ENCODE measurements at places on chromosomes 2 and 18.

DNA sequence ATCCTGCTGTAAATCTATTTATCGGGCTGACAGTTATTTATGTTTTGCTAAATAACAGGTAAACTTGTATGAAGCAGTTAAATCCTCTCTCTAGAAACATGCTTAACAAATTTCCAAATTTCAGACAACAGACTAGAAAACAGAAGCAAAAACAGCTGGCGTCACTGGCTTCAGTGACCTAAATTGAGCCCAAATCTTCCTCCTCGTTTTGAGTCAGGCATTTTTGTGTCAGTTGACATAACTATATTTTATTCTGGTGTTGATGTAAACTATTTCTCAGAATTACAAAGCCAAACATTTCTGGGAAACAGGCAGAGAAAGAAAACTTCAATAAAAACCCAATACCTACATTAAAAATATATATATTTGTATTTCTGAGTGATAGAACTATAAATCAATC lies 21.7 kb downstream of the RBMS1 start:
- no peak for DNase-seq

DNA sequence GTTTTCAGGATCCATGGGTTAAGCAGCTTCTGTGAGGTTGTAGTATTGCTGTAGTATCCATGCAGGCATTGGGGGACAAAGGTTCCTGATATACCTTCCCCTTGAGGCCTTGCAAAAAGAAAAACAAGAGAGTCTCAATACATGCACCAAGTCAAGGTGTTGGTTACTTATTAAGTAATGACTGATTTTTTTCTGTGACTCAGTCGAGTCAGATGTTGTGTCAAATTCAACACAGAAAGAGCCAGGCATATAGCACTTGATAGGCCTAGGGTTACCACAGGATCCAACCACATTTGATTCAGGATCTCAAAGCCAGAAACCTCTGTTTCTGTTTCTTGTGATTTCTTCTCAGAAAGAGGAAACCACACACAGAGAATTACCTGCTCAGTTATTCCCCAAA lies 24.9 kb upstream of the CD8A start:
- no peak for DNase-seq

GRCh38 chr2:45211636-45212035 lies 202.4 kb upstream of the SIX2 start:
- DNase-seq = no peak

- DNase-seq = no peak
These were observed 100.3 kb downstream of the RAB3GAP1 start for GRCh38 chr2:135152361-135152760.

- DNase-seq = no peak
These were observed 177.7 kb downstream of the PIEZO2 start for GRCh38 chr18:10971717-10972116.

- DNase-seq = no peak
These were observed 47.5 kb downstream of the PTPN2 start for GRCh38 chr18:12836551-12836950.

- DNase-seq = no peak
These were observed 5.1 kb downstream of the PSD4 start for GRCh38 chr2:113178891-113179290.

DNA sequence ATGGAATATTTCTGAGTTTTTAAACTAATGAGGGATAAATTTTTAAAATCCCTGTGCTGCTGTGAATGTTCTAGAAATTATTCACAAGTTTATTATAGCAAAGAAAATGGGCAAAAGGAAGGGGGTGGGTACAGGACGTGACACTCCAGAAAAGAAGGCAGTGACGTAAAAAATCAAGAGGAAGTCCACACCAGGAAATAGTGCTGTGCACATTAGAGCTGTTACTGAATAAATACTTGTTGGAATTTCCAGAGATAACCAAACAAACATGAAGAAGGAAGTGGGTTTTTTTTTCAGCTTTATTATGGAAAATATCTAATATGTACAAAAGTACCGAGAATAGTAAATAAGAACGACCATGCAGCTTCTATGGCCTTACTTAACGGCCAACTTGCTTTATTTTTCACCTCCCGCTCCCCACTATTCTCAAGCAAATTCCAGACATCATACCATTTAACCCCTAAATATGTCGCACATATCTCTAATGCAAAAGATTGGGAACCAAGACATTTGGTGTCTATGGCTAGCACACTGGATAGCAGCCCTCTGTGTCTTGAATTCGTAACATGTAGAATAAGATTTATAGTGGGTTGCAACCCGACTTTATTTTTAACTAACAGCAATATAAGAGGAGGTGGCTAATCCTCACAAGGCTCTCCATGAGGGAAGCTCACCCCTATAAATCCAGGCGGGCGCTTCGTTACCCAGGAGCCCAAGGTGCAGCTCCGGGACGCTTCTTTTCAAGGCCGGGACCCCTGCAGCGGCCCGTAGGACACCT lies 580 bp upstream of the NDUFV2 start:
- peak; percentile 62 for DNase-seq

GRCh38 chr2:221154176-221154575 lies 417.9 kb downstream of the EPHA4 start:
- no peak for DNase-seq

DNA sequence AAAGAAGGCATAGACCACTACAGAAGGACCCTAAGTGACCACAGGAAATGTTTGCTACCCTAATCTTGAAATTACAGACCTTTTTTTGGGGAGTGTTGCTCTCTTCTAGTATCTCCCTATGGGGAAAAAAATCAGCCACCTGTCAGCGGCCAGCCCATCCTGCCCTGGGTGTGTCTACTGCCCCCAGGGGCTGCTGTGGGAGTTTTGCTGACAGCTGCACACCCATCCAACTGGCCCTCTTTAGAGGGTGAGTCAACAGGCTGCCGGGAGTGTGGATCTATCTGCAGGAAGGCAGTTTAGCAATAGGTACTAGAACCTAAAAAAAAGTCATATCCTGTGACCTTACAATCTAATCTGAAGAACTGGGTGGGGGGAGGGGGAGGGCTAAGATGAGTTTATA lies 796 bp upstream of the DYSF start:
- peak; percentile 79 for DNase-seq

DNA sequence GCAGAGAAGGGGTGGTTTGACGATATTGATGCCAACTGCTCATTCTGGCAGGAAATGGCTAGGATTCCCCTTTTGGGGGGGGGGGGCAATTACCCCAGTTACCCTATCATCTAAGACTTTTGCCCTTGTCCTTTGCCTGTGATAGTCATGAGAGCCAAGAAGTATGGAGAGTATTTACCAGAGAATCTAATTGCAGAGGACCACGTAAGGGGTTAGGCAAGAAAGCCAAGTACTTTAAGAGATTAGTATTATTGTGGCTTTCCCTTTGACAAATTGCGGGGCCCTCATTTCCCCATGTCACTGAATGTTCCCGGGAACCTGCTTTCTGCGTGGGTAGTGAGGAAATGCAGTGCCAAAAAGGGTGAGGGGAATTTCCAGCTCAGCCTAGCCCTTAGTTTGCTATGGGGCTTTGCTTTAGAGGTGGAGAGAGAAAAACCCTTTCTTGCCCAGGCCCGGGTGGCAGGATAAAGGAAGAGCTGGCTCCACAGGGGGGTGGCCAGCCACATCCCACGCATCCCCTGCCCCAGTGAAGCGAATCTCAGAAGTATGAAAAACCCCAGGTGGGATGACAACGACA lies 1.5 kb downstream of the AQP4 start:
- DNase-seq = no peak

DNA sequence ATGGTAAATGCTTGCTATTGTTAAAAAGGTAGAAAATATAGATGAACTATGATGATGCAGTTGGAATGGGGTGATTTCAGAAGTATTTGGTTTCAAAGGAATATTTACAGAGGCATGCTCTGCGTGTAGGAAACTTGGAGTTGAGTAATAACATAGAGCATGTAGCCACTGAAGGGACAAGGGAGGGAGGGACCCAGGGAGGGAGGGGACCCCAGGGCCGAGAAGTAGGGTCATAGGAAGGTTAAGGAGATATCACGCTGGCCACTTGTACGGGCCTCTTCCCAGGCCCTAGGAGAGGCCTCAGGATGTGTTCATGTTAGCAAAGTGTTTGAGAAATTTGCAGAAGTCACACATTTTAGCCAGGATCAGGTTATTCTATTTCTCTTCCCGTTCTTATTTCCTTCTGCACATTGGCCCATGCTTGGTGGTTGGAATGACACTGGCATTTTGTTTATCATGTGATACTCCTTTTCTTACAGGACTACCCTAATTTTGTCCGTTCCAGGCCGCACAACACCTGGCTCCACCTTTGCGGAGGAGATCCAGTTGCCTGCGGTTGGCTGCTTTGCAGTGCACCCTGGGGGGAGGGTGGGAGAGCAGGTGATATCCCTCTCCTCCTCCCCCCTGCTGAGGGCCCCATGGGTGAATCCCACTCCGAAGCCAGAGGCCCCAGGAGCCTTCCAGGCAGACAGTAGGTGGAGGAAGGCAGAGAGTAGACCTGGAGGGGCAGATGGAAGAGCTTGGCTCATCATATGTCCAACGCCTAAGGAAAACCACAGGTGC lies 16.9 kb upstream of the ACKR3 start:
- no peak for DNase-seq

DNA sequence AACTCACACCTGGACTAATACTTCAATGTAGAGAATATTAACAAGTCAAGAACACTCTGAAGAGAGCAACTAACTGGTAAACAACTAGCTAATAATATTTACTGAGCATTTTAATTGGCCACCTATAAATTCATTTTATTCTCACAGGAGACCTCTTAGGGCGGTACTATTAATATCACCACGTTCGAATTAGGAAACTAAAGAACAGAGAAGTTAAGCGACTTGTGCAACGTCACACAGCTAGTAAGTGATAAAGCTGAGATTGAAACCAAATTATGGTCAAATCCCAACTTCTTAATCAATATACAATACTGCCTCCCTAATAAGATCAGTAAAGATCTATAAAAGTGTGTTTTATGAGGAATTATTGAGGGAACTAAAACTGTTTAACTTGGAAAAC lies 1034.3 kb upstream of the POU3F3 start:
- no peak for DNase-seq

- DNase-seq = no peak
These were observed 45.9 kb upstream of the ST6GAL2 start for GRCh38 chr2:106931717-106932335.

DNA sequence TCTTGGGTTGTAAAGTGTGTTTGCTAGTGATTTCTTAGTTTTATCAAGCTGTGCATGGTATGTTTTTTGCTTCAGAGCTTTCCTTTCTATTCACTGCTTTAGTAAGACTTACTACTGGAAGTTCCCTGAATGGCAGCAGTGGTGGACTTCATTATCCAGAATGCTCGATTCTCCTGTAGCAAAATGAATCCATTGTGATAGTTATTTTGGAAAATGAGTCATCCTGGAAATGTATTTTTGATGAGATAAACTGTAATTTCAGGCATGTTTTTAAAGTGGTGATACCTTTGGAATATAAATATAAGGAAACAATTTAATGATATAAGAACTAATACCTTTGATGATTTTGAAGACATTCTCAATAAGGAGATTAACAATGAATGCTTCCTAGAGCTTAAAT lies 387.1 kb downstream of the PTPRM start:
- no peak for DNase-seq

DNA sequence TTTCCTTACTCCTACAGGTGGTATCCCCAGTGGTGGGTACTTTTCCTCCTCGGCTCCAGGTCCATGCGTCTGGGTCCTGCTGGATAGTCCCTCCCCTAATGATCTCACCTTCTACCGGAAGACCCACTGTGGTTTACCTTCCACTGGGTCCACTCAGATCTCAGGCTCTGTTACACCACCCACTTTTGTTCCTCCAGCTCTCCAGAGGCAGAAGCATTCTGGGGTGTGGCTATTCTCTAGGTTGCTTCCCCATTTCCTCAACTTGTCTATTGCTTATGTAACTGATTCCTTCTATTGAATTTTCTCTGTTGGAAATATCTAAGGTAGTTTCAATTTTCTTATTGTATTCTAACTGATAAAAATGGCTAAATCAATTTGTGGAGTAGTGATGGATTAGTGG lies 87.6 kb upstream of the GALNT5 start:
- no peak for DNase-seq

GRCh38 chr2:232204457-232204931 lies 174.1 kb upstream of the ALPP start:
- DNase-seq = no peak

DNA sequence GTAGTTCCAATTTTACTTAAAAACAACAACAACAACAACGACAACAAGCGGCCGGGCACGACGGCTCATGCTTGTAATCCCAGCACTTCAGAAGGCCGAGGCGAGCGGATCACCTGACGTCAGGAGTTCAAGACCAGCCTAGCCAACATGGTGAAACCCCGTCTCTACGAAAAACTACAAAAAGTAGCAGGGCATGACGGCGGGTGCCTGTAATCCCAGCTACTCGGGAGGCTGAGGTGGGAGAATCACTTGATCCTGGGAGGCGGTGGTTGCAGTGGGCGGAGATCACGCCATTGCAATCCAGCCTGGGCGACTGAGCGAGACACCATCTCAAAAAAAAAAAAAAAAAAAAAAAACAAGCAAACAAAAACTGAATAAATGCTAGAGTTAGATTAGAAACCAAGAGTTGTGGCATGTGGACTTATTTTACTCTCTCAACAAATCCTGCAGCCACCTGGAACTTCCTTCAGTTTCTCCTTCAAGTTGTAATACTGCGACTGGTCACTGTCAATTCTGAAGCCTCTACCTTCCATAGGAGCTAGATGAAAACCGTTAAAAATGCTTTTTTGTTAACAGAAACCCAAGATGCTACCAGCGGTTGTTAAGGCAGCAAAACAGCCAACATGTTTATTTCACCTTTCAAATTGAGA lies 1.3 kb downstream of the ATP5F1A start:
- DNase-seq = no peak

GRCh38 chr2:144520756-144521487 lies 1.0 kb upstream of the ZEB2 start:
- peak; percentile 84 for DNase-seq

DNA sequence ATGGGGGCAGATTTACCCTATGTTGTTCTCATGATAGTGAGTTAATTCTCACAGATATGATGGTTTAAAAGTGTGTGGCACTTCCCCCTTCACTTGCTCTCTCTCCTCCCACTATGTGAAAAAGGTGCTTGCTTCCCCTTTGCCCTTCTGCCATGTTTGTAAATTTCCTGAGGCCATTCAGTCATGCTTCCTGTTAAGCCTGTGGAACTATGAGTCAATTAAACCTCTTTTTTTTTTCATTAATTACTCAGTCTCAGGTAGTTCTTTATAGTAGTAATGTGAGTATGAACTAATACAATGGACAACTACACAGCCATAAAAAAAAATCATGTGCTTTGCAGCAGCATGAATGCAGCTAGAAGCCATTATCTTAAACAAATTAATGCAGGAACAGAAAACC lies 118.5 kb downstream of the CALCRL start:
- DNase-seq = no peak

- no peak for DNase-seq
These were observed 410.0 kb upstream of the TNP1 start for GRCh38 chr2:217269701-217270484.

DNA sequence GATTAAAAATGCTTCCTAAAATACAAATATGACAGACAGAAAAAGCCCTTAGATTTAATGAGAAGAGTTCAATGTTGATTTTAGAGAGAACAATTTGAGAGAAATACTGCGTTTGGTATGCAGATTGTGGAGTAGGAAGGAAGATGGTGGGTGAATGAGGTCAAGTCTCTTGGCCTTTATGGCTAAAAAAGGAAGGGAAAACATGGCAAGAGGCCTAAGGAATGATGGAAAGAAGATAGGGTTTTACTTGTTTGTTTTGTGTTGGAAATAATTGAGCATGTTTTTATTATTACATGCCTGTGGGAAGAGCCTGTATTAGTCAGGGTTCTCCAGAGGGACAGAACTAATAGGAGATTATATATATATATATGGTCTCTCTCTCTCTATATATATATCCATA lies 318.1 kb downstream of the TRIB2 start:
- DNase-seq = no peak

All from MV-4-11 (cell line).